Suppressor macrophage (primary cell): ENCODE measurements at places on chromosomes 1 and 21.

- DNase-seq: no peak
These were observed 57.9 kb upstream of the TENT5B start for GRCh38 chr1:27070390-27071048.

- no peak for DNase-seq
These were observed 17.6 kb downstream of the ACTL8 start for GRCh38 chr1:17772615-17773212.

- no peak for DNase-seq
These were observed 174.5 kb downstream of the PLPPR4 start for GRCh38 chr1:99438656-99439230.

DNA sequence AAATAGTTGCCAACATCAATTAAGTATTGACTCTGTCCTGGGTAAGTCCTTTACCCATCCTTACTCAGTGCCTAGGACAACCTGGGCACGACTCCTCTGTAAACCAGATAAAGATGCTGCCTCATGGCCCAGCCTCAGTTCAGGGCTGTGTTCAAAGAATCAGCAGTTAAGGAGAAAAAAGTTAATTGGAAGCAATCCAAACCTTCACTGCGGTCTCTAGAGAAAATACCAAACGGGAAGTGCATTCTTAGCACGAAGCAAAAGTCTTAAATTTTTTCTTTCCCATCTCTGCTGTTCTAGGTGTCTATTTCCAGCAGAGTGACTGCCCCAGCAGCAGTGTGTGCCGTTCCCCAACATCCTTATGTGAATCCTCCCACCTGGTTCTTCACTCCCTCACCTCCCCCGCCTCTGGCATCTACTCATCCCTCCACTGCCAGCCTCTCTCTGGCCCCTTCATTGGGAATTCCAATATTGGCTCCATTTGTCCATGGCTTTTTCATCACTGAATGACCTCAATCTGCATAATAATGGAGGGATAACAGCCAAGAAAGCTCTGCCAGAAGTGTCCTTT, 23.2 kb downstream of the KANK4 start:
- DNase-seq: peak; percentile 77

DNA sequence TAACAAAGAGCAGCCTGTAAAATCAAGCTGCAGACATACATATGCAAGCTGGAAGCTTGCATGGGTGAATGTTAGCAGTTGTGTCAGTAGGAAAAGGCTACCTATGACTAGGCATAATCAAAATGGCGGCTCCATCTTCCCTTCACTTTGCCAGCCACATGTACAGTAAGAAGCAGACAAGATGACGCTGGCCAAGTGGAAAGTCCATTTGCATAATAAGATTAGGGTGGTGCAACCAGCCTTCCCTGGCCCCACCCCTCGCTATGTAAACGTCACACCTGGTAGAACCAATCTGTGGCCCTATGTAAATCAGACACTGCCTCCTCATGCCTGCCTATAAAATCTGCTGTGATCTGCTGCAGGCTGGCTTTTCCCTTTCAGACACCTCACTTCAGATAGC, 171.9 kb upstream of the USP25 start:
- no peak for DNase-seq

DNA sequence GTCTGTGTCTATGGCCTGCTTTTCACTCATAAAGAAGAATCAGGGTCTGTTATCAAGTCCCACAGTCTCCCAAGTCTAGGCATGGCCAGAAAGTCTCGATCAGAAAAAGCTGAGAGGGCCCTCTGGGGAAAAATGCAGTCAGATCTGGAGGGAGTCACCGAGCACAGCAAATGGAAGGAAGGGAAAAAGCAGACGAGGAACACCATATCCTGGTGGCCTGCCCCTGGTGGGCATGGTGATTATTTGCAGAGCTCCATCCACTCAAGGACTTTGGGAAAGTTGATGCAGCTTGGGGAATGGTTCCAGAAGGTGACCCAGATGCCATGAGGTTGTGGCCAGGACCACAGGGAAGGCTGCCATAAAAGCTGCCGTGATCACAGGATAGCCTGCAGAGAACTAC, 189.1 kb downstream of the CLIC6 start:
- no peak for DNase-seq

- no peak for DNase-seq
These were observed 127.9 kb upstream of the SLC45A1 start for GRCh38 chr1:8189931-8190483.

GRCh38 chr1:77582905-77583304, 99.6 kb downstream of the ZZZ3 start:
- DNase-seq: no peak

DNA sequence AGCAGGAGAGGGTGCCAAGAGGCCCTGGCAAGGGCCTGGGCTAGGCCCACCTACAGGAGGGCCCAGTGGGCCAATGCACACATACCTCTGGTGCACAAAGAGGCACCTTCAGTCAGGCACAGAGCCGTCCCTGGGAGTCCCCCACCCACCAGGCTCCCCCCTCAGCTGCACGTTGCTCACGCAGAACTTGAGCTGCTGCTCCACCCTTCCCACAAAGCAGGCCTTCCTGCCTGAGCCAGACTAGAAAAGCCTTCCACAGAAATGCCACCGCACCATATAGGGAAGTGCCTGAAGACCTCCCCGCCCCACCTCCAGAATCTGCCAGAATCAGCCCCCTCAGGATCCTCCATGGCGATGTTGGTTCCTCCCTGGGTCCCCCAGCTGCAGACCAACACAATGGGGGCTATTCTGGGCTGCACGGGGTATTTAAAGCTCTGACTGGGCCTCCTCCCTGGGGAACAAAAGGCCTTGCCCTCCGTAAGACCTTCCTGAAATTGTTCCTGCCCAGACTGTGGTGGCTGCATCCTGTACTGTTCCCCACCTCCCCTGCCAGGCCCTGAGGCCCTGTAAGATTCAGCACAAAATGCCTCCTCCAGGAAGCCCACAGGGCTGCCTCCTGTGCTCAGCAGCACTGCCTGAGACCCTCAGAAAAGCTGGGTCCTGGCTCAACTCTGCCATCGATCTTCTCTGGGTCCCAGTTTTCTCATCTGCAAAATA, 27.2 kb downstream of the HSPG2 start:
- DNase-seq: peak; percentile 77

DNA sequence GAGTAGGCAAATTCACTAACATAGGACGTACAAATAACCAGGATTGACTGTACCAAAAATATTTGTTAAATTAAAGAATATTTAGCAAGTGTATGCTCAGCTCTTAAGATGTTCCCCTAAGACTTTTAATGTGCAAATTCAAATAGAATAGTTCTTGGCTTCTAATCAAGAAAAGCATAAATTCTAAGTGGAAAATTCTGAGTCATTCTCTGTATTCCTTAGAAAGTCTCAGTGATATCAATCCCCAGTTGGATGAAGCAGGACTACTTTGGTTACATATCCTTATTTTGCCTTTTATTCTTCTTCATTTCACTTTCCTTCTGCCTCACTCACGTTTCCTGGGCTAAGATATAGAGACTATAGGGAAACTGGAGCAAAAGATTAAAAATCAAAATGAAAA, 130.2 kb downstream of the IFI44 start:
- DNase-seq: no peak

DNA sequence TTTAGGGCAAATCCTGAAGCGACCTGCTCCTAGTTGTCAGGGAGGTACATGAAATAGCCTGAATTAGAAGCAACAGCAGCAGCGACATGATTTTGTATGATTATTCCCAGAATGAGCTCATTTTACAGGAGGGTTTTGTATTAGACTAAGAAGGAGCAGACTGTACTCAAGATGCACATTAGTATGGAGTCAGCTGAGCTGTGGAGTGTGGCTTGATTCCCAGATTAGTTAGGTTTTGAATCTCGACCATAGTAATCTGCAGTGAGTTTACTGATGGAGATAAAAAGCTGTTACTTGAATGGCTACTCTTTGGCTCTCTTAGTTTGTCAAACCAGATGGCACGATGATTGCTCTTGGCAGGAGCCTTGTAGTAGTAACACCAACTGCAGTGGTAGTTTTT, 143.1 kb downstream of the PHTF1 start:
- no peak for DNase-seq

- no peak for DNase-seq
These were observed 318.8 kb downstream of the PCP4 start for GRCh38 chr21:40186045-40186444.

GRCh38 chr1:18965206-18966173, 9.0 kb upstream of the IFFO2 start:
- no peak for DNase-seq
